Stimulated activated CD4-positive, alpha-beta T cell treated with anti-CD3 and anti-CD28 coated beads, Interleukin-15, amount 100 ng/mL, for 48 hours (primary cell): ENCODE measurements at places on chromosomes 12 and 14.

DNA sequence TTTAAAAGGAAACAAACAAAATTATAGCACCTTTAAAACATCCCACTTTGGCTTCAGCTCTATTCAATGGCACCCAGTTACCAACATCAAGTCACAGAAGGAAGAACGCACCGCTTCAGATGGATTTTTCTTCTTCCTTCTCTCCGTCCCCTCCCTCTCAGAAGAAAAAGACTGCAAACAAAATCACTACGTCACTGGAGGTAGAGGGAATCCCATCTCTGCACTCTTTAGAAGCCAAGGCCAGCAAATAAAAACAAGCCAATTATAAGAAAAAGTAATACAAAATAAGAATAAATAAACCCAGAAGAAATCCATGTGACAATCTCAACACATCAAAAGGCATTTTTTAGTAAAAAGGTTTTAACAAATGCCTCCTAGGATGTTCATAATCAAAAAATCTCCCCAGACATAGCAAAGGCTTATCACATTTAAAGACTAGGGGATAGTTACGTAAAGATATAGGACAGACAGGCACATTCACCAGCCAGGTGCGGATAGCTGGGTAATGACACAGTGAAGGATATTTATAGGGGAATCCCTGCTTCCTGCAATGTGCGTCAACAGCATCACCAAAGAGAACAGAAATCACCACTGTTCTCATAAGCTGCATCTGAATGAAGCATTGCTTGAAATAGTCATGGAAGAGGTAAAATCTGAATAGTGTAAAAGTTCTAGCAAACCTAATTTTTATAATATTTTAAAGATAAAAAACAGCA is 89.4 kb downstream of the R3HDM2 start:
- DNase-seq, result no peak

DNA sequence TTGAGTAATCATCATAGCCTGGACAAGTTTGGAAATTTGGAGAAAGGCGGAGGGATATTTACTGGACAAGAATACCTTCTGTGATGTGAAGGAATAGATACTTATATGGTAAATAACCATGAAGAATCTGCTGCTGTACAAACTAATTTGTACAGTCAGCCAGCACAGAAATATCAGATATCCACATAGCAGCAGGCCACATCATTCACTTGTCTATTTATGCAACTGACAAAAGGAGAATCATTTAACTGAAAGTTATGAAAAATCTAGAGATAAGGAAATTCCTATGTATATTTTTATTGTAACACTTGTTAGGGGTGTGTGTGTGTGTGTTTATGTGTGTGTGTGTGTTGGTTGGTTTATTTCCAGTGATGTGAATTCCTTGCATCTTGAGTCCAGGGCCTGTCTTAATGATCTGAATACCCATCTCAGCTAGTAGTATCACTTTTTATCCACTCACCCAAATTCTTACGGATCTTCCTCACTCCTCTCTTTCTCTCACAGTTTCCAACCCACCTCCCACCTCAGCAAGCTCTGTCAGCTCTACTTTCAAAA is 10.5 kb upstream of the LRIG3 start:
- no peak for DNase-seq

DNA sequence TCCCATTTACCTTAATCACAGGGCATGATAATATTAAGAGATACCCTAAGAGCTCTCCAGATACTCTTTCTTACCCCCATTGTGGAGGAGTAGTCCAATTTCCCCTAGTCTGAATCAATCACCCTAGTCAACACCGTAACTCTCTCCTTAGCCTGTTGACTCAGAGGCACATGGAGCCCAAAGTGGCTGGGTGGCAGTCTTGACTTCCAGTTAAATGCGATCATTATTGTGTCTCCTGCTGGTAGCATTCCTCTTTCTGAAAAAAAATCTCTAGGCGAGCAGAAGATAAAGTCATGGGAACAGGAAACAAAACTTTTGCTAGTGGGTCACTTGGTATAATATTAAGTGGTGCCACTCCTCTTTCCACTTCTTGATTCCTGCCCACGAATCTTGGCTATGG is 46.4 kb downstream of the EMP1 start:
- no peak for DNase-seq

GRCh38 chr12:54259194-54260011 is 20.5 kb downstream of the CBX5 start:
- no peak for DNase-seq

GRCh38 chr12:20492251-20492760 is 124.0 kb downstream of the PDE3A start:
- DNase-seq, result peak; percentile 2

GRCh38 chr12:1527789-1528188 is 66.6 kb downstream of the FBXL14 start:
- DNase-seq, result no peak

GRCh38 chr14:23302290-23303225 is at the start of gene PPP1R3E:
PPP1R3E (minus strand) TSS chr14:23302859; CDS start chr14:23302576, 283 bp downstream.
- DNase-seq, result peak; percentile 92

- no peak for DNase-seq
Measured at GRCh38 chr12:25793196-25793595, 165.3 kb upstream of the RASSF8 start.

- DNase-seq, result no peak
Measured at GRCh38 chr12:61490526-61491498, 769.4 kb upstream of the USP15 start.

DNA sequence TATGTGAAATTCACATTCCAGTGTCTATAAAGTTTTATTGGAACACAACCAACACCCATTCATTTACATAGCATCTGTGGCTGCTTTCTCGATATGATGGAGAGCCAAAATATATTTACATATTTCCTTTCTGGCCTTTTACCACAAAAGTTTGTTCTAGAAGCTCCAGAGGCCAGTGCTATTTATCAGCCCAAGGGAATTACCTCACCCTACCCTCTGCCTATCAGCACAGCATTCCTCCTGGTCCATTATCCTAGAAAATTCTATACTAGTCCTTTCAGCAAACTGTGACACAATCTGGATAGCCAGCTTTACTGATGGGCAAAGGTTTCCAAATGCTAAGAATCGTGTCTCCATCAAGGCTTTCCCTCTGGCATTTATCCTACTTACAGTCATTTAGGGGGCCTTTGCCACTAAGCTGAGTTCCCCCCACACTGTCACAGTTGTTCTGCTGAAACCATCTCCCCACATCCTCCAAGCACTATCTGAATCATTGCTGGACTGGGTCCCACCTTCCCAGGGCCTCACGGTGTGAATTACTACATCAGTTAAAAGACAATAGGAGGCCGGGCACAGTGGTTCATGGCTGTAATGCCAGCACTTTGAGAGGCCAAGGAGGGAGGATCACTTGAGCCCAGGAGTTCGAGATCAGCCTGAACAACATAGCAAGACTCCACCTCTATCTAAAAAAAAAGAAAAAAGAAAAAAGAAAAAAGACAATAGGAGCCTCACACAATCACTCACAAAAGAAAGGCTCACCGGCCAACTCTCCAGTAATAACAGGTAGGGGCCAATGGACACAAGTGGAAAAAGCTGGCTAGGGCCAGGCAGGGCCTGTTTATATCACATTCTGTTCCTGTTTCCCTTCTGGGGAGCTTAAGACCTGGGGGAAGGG is 12.1 kb downstream of the SYNE3 start:
- DNase-seq, result no peak

DNA sequence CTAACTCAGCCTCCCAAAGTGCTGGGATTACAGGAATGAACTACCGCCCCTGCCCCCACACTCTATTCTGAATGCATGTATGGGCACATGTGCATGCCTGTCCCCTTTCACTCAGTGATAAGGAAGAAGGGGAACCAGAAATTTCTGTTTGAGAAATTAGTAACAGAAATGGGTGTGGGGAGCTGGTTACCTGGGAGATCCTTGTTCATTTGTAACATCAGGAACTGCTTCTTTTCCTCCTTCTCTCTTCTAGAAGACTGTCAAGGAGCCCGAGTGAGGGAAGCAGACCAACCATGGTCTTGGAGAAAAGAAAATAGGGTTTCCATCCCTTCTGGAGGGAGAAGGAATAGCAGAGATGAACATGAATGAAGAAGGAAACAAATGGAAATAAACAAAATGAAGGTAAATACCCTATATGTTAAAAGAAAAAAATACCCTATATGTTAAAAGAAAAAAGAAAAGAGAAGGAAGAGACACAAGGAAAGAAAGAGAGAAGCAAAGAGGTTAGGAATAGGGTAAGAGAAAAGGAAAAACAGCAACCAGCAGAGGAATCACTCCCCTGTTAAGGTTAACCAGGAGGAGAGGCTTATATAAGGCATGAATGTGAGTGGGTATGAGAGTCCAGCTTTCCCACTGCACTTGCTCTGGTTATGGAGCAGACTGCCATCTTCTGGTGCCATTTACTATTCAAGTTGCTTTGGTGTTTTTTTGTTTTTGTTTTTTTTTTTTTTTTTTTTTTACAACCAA is 3.3 kb downstream of the PPP1R3E start:
- DNase-seq, result no peak

- DNase-seq, result no peak
Measured at GRCh38 chr12:117884161-117884560, 84.6 kb downstream of the KSR2 start.

- no peak for DNase-seq
Measured at GRCh38 chr14:22448035-22448904, 140.8 kb downstream of the DAD1 start.

DNA sequence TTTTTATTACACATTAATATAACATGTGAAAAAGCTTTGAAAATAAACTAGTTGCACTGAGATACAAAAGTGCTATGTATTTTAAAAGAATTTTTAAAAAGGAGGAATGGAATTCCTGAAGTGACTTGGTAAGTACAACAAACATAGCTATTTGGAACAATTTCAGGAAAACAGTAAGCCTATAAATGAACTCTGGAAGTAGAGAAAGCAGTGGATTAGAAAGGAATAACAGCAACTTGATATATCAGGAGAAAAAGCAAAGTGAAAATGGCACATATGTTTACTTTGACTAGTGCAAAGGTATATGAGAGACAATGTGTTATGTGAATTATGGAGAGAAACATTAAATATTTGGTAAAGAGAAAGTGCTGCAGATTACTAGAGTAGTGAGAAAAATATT is 811.7 kb downstream of the C12orf50 start:
- no peak for DNase-seq

- no peak for DNase-seq
Measured at GRCh38 chr12:88242571-88242925, 100.4 kb downstream of the TMTC3 start.

- no peak for DNase-seq
Measured at GRCh38 chr12:129423041-129423580, 480.7 kb downstream of the TMEM132D start.

DNA sequence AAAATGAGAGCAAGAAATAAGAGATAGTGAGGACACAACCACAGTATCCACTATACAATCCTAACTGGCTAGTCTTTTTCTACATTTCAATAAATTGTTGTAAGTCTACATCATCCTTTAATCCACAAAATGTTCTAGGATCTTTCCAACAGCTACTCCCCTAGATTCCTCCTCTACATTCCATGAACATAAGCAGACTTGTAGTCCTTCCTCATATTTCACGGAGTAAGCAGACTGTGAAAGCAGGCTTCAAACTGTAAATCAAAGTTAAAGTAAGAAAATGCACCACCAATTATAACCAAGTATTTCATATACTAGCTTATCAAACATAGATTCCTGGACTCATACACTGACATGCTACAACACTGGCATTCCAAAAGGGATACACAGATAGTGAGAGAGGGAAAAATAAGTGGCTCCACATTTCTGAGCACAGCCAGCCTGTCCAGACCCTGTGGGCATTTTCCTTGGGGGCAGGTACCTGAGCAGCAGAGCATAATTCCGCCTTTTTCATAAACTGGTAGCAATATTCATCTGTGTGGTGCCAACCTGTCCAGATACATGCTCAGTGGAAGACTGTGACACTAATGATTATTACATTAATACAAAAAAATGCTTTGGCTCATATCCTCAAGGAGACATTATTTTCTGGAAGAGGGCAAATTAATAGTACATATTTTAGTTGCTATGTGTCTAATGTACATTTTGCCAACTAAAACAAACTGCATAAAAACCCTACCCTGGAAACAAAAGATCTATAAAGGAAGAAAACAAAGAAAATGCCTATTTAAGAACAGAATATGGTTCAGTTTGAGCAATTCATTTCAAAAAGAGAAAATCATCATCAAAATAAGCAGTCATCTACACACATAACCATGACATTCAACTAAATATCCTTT is 113.3 kb upstream of the FSCB start:
- DNase-seq, result no peak

DNA sequence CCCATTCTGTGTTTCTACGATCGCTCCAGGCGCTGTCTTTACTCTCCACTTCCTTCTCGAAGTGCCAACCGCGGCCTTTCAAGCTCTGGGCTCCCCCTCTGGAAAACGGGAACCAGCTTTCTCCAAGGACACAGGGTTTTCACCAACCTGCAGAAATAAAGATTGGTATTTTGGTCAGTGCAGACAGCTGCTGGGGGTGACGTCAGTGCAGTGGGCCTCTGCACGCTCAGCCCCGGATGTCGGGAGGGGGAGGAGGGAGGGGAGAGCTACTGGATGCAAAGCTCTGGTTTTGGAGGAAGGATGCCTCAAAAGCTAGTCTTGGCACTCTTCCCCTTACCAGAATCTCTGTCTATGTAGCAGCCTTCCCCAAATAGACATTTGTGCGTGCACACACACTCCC is 19.9 kb downstream of the HRK start:
- no peak for DNase-seq

DNA sequence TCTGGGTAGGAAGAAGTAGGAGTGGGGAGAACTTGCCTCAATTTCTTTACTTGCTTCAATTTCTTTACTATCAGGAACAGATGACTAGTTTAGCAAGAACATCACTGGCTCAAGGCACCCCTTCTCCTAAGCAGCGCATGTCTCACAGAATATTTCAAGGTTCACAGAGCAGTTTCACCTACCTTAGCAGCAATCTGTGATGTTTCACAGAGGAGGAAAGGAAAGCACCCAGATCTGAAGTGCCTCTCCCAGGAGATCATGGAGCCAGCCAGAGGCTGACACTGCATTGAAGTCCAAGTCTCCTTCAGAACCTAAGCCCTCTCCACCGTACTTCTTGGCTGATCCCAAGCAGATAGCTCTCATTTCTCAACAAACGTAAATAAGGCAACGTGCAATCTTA is 118.7 kb upstream of the PCED1B start:
- no peak for DNase-seq

DNA sequence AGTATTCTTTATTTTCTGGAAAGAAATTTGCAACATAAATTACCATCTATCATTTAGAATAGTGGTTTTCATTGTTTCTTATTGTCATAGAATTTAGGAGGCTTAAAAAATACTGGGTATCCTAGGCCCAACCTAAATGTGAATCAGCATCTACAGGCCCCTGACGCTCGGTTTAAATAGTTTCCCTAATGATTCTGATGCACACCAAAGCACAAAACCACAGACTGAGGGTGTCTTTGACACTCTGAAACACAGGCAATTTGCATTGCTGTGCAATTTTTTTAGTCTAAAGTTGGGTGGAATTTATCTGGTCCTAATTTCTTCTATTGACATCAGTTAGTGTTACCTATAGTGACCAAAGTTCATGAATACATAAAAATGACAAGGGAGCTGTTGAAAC is 87.6 kb upstream of the SSTR1 start:
- DNase-seq, result no peak

GRCh38 chr12:66331814-66332213 is 29.5 kb downstream of the HELB start:
- no peak for DNase-seq
